ENCODE measurements at places on chromosomes 3 and 15.

DNA sequence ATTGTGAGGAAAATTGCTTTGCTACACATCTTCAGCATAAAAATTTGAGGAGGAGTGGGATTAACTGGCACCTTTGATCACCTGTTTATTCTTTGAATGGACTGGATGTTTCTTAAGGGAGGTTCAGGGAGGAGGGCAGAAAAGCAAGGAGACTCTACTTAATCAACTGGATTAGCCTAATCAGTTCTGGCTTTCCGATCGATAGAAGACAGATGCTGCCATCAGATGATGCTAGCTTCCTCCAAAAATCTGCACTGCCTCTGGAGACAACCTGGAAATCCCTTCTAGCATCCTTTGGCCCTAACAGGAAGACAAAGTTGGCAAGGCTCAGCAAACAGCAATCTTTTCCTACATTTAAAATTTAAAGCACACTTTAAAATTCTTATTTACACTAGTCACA, 197.8 kb downstream of the EBLN2 start:
- DNase-seq: no peak

DNA sequence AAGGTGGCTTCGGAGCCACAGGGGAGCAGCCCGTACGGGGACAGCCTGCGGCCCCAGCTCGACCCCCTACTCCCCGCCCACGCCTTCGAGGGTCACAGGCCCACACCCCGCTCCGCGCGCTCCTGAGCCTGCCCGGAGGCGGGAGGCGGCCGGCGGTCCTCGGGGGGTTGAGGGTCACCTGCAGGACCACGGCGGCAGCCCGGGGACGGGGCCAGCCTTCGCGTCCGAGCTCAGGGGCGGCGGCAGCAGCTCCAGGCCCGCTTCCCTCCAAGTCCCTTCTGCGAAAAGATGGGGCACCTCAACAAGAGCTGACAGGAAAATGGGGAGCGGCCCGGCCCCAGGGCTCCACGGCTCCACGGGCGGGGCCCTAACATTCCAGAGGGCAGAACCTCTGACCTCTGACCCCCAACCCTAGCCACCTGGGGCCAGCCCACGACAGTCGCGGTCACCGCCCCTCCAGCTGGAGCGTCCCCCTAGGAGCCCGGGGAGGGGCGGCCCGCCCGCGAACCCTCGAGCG, 428 bp downstream of the LYSMD4 start:
- DNase-seq: no peak

- DNase-seq: no peak
These were observed 30.6 kb upstream of the TMEM108 start for GRCh38 chr3:133007601-133008000.

GRCh38 chr3:52892625-52893311, 4.6 kb downstream of the STIMATE start:
- no peak for DNase-seq

- DNase-seq: no peak
These were observed 40.9 kb upstream of the CCR2 start for GRCh38 chr3:46312991-46313390.

DNA sequence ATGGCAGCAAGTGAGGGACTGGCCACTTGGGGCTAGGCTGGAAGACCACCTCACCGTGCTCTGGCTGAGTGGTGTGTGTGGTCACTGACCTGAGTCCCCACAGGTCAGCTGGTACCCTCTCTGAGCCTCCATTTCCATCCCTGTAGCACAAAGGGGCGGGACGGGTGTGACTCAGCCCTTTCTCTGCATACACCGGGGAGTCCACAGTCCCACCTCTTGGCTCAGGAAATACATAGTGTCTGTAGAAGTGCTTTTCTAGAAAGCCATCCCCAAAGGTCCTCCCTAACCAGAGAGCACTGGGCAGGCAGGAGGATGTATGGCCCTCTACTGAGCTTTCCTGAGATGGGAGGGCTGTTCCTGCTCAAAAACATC, 27.2 kb downstream of the WNT7A start:
- DNase-seq: no peak

GRCh38 chr3:60609446-60609845, 641.8 kb downstream of the FHIT start:
- DNase-seq: no peak

GRCh38 chr3:143421556-143421955, 302.0 kb downstream of the CHST2 start:
- DNase-seq: no peak
